Fibroblast of skin of back (primary cell): ENCODE measurements at places on chromosomes 4 and X.

DNA sequence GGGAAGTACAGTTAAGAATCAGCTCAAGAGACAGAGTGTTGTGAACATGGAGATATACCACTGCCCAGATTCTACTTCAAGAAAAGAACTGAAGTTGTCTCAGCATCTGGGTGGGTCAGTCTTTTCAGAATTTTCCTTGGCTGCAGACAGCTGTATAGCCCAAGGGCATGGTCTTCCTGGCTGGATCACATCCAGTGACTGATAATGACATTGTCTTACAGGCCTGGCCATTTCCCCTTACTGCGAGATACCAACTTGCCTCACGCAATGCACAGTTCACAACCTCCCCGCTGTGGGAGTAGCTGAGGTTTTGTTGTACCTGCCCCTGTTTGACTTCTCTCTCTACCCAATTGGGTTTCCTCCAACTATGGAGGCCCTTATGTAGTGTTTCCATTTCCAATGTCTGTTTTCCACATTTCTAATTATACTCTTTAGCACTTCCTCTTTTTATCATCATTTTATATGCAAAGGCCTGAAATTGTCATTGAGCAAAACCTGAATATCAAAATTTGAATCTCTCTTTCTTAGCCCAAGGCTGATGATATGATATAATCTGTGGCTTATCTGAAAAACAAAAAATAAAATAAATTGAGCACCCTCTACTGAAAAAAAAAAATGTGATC lies 209.1 kb downstream of the NAF1 start:
- DNase-seq = no peak

- DNase-seq = peak; percentile 88
Observed at GRCh38 chr4:105194328-105195231, 47.9 kb downstream of the TET2 start.

- no peak for DNase-seq
Observed at GRCh38 chr4:55117511-55117910, 7.9 kb downstream of the KDR start.

DNA sequence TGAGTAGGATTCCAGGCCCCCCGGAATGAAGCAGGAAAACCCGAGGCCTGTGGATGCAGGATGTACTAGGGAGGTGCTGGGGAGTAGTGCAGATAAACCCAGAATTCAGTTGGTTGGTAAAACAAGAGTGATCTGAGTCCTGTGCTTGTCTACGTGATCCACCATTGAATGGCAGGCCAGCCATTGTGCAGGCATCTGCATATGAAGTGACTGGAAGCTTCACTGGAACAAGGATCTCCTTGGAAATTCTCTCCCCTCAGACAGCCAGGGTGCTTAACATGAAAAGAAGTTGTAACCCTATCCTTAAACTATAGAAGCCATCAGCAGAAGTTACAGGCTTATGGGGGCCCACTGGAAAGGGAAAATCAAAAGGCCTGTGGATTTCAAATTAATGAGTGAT lies 656 bp upstream of the GSPT2 start:
- DNase-seq = no peak

GRCh38 chrX:53716328-53717088 lies 30.0 kb upstream of the HUWE1 start:
- DNase-seq = no peak

- DNase-seq = peak; percentile 85
Observed at GRCh38 chr4:26288355-26288909, 32.4 kb upstream of the RBPJ start.

GRCh38 chrX:123184219-123184865 lies at the start of gene GRIA3:
TSS of gene GRIA3 (plus strand) at chrX:123184278. CDS start at chrX:123184536, 258 bp downstream.
- peak; percentile 77 for DNase-seq

DNA sequence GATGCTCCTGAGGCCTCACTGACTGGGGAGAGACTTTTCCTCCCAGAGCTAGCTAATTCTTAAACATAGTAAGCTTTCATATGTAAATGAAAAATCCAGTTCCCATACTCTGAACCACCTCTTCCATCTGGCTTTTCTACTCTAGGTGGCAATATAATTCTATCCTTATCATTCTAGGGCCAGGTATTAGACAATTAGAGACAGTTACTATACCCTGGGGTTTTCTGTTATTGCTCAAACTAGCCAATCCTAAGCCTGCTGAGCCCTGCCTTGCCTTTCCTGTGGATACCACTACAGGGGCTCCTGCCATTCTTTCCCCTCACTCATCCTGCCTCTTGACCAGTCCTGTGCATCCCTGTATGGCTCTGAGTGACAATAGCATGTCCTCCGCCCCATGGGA lies 552.0 kb downstream of the STIM2 start:
- DNase-seq = no peak

GRCh38 chrX:7127056-7127455 lies 20.5 kb upstream of the STS start:
- no peak for DNase-seq

GRCh38 chrX:110167952-110168451 lies 149.9 kb downstream of the AMMECR1 start:
- peak; percentile 68 for DNase-seq

- DNase-seq = peak; percentile 30
Observed at GRCh38 chr4:83651846-83652245, 115.9 kb downstream of the GPAT3 start.

- DNase-seq = peak; percentile 78
Observed at GRCh38 chr4:159516556-159517140, 413.8 kb downstream of the RAPGEF2 start.

DNA sequence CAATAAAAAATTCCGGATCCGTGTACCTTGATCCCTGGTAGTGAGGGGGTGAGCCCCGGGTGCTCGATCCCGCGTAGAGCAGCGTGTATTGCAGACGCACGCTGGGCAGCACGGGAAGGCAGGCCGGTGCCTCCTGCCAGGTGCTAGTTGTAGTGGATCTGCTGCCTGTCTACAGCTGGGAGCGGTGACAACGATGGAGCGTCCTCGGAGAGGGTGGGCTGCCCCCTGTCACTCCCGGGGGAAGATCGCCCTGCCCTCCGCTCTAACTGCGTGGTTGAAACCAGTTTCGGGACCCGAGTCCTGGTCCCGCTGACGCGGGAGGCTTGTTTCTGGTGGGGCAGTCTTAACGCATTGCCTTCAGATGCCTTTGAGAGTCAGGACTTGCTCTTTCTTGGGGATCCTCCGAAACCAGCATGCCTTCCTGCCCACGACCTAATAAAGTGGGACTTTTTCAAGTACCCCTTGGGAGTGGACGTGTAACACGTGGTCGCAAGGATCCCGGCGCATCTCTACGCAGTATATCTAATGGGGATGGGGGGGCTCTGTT lies 2.7 kb upstream of the NKX6-1 start:
- DNase-seq = no peak

DNA sequence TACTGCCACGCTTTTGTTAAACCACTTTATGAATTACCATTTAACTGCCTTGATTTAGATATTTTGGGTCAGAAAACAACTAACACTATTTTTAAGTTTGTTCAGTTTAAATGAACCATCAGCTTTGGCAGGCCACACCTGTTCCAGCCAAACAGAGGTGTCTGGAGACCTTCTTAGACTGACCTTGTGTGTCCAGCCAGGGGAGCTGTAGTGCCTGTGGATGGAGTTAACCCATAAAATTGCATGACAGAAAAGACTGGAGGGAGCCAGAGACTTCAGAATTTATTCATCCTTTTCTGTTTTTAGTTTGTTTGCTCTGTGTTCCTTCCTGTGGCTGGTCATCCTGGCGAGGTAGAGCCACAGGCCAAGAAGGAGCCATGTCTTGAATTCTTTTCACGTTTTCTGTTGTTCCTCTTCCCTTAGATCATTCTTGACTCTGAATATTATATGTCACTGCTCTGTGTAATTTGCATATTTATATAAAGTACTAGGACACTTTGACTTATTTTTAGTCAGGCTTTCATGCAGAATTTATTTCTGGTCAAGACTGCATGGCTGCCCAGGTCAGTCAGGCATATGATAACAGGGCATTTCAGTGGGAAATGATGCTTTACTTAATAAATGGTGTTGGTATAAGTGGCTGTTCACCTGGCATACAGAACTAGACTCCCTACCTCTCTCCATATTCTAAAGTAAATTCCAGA lies 26.7 kb downstream of the HERC3 start:
- no peak for DNase-seq

- DNase-seq = no peak
Observed at GRCh38 chrX:113747274-113747973, 836.5 kb upstream of the HTR2C start.

DNA sequence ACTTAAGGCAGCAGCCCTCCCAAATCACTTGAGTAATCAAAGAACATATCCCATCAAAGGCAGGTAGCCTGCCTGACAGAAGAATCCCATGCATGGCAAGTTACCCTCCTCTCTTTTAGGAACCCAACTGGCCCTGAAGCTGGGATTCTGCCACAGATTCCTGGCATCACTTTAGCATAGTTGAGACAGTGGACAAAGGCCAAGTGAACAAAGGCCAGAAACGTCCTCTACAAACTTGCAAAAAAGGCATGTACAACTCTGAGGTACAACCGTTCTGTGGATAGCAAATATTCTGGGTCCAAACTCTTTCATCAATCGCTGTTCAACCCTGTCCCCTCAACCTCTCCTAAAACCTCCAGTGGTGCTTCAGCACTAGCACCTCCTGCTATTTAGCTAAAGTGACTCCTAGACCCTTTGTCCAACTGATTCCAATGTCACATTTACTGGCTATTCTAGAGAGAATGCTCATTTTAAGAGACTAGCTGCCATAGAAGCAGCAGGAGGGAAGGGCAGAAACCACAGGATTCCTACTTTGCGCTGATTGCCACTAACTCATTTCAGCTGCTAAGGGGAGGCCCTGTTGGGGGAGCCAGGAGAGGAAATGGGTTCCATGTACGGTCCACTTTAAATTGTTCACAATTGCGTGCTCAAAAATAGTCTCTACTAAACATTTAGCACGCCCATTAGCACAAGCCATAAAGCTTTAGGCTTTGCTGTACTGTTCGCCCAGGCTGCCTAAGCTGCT lies 105.9 kb downstream of the SHROOM4 start:
- peak; percentile 48 for DNase-seq

GRCh38 chr4:188697243-188697642 lies 558.0 kb downstream of the TRIML1 start:
- no peak for DNase-seq

DNA sequence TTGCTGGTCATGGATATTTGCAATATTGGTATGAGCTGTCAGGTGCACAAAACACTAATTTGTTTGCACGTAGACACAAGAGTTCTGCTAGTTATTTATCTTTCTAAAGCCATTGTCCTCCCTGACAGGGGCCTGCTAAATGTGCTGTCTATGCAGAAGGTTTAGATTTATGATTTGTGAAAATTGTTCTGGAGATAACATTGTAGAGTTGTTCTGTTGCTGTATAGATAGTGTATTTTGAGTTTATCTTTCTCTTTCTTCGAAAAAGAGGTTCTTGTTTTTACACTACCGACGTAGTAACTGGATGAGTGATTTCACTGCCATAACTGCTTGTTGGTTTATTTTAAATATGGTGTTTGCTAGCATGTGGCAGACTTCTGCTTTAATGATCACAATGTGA lies 28.5 kb upstream of the FGG start:
- no peak for DNase-seq

DNA sequence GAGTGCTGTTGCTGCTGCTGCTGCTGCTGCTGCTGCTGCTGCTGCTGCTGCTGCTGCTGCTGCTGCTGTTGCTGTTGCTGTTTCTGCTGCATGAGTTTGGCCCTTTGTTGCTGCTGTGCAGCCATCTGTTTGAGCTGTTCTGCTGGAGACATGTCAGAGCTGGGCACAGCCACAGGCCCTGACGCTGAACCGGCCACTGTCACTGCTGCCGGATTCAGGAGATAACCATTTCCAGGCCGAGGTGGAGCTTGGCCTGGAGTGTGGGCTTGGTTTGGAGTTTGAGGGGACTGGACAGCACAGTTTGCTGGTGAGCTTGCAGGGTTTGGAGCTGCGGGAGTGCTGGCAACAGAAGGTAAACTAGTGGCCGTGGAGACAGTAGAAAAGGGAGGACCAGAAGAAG lies 224.3 kb downstream of the MGST2 start:
- no peak for DNase-seq

GRCh38 chr4:47031751-47032404 lies 511 bp downstream of the GABRB1 start:
- DNase-seq = no peak

DNA sequence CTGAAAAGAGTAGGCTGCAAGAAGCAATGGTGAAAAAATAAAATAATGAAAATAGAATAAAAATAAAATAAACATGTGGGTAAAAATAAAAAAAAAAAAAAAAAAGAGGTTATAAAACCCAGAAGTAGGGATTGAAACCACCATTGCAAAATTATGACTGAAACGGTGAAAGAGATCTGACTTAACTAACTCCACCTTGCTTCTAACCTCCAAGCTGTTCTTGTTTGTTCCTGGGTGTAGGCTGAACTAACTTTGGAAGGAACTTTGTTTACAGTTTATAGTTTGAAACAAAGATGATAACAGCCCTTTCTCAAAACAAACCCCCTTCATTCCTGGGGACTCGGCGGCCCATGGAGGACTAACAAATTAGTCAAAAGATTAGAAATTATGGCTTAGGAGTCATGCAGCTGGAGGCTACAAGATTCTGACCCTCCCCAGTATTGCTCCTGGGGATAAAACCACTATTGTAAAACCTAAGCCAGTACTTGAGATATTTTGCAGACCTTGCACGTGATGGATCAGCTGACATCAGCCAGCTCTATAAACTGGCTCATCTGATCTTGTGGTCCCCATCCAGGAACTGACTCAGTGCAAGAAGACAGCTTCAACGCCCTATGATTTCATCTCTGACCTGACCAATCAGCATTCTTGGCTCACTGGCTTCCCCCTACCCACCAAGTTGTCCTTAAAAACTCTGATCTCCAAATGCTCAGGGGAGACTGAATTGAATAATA lies 30.4 kb downstream of the DDX60L start:
- DNase-seq = peak; percentile 57

GRCh38 chr4:14874990-14875389 lies 127.3 kb upstream of the CPEB2 start:
- no peak for DNase-seq

DNA sequence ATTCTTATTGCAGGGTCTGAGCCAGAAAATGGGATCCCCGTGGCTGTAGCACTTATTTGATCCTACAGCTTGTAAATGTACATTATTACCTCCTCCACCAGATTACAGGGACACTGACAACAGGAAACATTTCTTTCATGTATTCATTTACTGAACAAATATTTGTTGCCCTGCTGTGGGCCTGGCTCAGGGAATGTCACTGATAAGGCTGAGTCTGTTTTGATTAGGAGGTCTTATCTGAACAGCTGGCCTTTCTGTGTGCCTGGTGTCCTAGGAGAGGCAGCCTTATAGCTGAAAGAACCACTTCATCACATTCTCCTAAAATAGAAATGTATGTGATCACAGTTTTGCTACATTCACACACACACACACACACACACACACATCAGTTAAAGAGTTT lies 45.5 kb upstream of the PROM1 start:
- DNase-seq = no peak

- DNase-seq = peak; percentile 13
Observed at GRCh38 chrX:112759512-112759911, 79.8 kb upstream of the LHFPL1 start.

- no peak for DNase-seq
Observed at GRCh38 chr4:84032372-84032771, 466.7 kb downstream of the NKX6-1 start.

DNA sequence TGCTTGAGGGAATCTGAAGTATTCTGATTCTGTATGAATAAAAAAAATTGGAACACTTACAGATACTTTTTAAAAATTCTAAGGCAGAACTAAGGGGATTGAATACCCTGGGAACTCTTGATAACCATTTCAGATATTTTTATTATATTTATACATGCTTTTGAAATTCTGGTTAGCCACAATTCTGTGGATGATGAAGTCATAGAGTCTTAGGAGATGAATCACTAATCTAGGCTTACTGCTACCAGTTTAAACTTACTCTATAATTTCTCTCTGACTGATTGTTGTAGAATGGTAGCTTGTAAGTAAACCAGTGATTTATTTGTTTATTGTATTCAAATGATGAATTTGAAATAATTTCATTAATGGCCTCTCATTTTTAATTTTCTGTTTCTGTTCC lies 11.4 kb upstream of the SLAIN2 start:
- peak; percentile 94 for DNase-seq
